Activated B cell treated with CpG ODN at 0.5 μM for 24 hours (primary cell): ENCODE measurements at places on chromosomes 1 and 21.
A peak's percentile ranks its signal among the peaks of the same experiment; 100 is the strongest.

GRCh38 chr1:59484096-59484495, 187.2 kb downstream of the FGGY start:
- no peak for DNase-seq

DNA sequence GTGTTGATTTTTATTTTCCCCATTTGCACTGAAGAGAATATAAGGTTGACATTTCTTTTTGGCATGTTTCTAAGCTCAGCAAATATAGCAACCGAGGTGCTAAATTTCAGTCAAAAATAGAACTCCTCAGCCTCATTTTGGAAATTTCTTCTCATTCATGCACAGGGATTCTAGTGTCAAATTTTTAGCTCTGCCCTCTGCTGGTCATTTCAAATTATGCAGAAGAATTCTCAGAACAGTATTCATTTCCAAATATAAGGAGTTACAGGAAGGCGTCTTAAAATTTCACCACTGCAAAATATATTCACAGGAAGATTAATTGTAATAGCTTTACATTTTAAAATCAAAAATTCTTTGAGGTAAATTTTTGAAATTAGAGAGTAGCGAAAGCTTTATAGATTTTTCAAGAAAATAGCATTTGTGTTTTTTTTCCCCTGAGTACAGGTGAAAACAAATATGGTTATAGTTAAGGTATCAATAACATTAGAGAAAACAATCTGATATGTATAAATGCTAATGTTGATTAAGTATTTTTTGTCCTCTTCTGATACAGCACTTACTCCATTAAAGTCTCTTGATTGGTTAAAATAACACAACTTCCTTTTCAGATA, 57.9 kb downstream of the FMN2 start:
- DNase-seq, result no peak

GRCh38 chr21:24260751-24261150, 1346.5 kb downstream of the MRPL39 start:
- no peak for DNase-seq

- no peak for DNase-seq
These were observed 86.9 kb upstream of the NEGR1 start for GRCh38 chr1:72369069-72369757.

- no peak for DNase-seq
These were observed 8.6 kb upstream of the MTR start for GRCh38 chr1:236786453-236786852.

DNA sequence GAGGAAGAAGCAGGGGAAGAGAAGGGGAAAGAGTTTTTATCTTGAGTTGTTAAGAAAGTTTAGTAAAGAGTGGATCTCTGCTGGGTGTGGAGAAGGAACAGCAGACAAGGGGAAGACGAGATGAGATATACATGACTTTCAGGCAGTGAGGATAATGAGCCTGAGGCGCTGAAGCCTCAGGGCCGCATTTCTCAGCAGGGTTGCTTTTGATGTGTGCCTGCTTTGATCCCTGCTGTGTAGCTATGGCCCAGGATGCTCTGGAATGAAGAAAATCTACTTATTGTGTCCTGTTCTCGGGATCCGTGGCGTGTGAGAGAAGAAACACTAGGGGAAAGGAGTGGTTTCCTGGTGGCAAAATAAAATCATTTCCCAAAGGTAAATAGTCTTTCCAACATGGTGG, 15.1 kb upstream of the RPE65 start:
- DNase-seq, result no peak

GRCh38 chr1:27413004-27413403, 20.6 kb downstream of the GPR3 start:
- no peak for DNase-seq

- DNase-seq, result no peak
These were observed 781 bp downstream of the PROX1 start for GRCh38 chr1:213988507-213989001.

- DNase-seq, result no peak
These were observed 69.2 kb upstream of the EPS8L3 start for GRCh38 chr1:109832945-109833344.

GRCh38 chr1:236877661-236878060, 82.6 kb downstream of the MTR start:
- no peak for DNase-seq

DNA sequence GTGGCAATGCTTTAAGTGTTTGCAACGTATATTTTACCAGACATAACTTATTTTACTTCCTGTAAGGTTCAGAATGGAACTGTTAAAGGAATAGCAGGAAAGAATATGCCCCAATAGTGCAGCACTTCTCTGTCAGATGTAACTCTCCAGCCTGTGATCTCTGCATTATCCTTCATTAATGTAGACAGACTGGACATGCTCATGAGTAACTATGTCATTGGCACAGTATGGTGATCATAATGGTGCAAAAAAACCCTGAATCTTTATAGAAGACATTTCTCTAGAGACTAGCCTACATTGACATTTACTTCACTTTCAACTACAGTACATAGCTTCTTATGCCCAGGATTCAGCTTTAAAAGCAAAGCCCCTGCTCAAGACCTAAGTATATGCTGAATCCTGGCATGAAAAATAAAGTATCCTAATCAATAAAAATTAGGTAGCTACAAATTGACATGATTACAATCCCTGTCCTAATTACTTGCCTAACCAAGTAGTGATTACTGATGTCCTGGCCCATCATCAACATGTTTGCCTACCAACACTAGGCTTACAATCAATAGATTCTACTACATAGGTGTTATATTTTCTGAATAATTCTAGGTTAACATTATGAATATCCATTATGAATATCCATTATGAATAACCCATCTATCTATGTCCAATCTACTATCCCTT, 13.9 kb downstream of the COX20 start:
- DNase-seq, result no peak

- DNase-seq, result peak; percentile 29
These were observed 16.1 kb upstream of the STMN1 start for GRCh38 chr1:25922056-25922970.
